ENCODE measurements at places on chromosomes 7 and 10. TPM values are rescaled to one million over a fixed set of nuclear protein-coding genes. Genes with fewer than 3 reads are reported as not detected.

DNA sequence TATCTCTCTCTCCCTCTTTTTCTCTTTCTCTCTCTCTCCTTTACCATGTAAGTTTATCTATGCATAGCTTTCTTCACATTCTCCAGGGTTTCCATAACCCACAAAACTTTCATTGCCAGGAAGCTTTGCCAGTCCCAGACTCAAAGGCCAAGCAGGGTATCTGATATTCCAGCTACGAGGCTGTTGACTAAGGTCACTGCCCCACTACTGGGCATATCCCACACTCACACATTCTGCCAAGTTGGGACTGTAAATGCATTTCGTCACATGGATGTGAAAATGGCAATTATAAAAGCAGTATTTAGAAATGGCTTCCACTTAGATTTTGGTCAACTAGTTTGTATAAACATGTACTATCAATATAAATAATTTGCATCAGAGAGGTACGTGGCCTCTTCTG lies 43.3 kb upstream of the SEPTIN7 start:
- DNase-seq = no peak

Gene HOXA6
- total RNA-seq = not detected

GRCh38 chr10:120989279-120989678 lies 138.1 kb downstream of the WDR11 start:
- DNase-seq = no peak

Gene VAX1
- total RNA-seq = not detected

DNA sequence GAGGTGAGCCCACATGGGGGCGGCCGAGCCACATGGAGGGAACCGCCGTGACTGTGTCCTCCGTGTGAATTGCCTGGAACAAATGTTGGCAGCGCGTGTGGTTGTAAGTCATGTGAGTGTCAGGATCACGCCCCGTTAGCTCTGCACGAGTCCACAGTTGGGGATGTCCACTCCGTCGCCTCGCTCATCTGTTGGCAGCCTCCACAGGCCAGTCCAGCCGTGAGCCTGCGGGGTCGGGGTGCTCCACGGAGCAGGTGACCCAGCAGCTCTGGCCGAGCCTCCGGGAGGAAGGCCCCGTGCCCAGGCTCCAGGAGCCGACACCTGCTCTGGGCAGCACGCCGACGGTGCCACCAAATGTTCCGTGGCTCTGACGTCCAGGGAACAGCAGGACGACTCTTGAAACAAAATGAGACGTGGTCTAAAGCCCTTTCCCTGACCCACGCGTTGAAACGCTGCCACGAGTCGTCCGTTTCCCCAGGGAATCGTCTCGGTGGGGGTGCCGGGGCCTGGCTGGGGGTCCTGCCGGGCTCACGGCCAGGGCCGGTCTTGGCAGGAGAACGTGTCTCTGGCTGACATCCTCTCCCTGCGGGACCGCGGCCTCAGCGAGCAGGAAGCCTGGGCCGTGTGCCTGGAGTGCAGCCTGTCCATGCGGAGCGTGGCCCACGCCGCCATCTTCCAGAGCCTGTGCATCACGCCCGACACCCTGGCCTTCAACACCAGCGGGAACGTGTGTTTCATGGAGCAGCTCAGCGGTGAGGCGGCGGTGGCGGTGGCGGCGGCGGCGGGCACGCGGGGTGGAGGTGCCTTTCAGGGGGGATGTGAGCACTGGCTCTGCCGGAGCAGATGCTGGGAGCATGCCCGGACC lies 7.0 kb downstream of the KNDC1 start:
- no peak for DNase-seq

DNA sequence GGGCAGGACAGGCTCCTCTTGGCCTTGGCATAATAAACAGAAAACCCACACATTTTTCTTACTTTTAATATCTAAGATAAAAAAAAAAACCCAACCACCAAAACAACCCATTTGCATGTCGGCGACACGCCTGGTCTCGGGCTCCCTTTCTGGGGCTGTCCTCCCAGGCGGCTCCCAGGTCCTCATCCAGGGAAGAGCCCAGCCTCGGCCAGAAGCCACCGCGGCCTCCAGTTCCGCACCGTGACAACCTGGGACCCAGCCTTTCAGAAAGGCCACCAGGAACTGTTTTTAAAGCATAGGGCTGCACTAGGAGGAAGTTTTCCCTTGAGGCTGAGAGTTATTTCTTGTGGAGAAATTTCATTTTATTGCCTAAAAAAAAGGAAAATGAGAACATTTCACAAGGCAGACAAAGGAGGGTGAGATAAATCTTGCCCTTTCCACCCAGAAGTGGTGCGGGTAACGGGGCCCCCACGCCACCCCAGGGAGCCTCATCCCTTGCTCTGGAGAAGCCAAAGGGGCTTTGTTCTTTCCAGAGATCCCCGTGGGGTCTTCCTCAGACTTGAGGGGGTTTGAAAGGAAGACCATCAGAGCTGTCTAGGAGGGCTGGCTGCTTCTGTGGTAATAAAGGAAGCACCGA lies 39.2 kb upstream of the MKRN1 start:
- DNase-seq = no peak

Gene GPR141
- not detected for total RNA-seq

DNA sequence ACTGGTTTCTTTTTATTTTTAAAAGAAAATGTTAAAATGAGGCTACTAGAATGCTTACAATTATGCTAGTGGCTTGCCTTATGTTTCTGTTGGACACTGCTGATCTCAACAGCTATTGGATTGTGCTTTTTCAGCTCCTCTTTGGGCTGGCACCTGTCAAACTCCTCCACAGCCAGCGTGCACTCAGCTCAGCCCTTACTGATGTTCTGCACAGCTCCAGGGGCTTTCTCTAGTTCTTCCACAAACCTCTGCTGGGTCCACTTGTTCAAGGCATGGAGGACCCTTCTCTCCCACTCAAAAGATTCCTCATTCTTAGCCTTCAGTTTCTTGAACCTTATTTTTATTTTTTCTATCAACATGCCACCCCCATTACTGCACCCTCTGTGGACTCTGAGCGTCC lies 96.0 kb downstream of the VIPR2 start:
- no peak for DNase-seq

- DNase-seq = no peak
Observed at GRCh38 chr10:87058171-87058570, 36.5 kb downstream of the GLUD1 start.

- no peak for DNase-seq
Observed at GRCh38 chr7:133314084-133314483, 61.2 kb downstream of the EXOC4 start.

DNA sequence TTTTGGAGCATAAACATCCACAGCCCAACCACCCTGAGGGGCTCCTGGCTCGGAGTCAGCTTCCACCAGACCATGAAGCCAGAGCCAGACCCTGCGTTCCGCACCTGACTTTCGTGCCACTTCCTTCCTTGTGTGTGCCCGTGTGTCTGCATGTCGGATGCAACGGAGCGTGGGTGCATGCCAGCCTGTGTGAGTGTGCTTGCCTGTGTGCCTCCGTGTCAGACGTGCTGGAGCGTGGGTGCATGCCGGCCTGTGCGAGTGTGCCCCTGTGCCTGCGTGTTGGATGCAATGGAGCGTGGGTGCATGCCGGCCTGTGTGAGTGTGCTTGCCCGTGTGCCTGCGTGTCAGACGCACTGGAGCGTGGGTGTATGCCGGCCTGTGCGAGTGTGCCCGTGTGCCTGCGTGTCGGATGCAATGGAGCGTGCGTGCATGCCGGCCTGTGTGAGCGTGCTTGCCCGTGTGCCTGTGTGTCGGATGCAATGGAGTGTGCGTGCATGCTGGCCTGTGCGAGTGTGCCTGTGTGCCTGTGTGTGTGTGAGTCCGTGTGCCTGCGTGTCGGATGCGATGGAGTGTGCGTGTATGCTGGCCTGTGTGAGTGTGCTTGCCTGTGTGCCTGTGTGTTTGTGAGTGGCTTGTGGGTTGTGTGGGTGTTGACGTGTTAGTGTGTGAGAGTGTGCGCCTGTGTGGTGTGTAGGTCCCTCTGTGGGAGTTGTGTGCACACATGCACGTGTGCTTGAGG lies 28.1 kb upstream of the KNDC1 start:
- no peak for DNase-seq

DNA sequence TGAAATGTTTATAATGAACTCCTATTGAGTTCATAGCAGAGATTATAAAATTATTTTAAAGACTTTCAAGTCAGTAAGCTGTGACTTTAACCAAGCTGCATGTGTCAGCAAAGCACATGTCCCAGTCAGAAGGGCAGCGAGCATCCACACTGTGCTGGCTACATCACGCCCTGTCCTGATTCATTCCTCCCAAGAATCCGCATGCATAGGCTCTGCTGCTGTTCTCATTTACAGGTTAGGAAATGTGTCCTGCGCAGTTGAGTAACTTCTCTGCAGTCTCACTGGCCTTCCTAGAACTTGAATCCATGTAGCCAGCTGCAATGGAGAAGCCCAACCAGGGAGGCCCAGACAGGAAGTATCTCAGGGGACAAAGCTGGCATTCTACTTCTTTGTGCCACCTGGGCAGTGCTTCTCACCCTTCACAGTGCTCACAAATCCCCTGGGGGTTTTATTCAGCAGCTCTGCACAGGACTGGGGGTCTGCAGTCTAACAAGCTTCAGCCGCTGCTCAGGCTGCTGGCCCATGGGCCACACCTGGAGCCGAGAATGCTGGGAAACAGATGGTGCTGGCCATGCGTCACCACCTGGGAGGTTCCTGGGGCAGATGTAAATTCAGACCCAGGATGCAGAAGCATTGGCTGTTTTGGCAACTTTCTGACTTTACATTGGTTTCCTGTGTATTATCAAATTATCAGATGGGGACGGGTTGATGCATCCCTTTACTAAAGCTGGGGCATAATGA lies 192.8 kb upstream of the GDF10 start:
- DNase-seq = no peak

DNA sequence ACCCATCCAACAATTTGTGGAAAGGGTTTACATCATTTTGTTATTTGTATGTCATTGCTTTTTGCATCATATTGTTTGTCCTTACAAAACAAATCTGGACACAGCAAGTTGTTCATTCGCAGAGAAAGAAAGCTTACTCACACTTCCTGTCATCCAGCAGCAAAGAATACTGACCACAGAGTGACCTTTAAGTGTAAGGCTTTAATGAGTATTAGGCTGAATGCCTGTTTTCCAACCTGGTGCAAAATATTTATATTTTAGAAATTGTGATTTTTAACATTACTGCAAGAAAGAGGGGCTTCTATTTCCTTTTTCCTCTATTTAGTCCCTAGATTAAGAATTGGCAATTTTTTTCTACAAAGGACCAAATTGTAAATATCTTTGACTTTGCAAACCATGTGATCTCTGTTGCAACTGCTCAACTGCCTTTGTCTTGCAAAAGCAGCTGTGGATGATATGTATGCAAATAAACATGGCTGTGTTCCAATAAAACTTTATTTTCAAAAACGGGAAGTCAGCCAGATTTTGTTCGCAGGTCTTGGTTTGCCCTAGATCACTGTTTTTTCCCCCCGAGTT lies 27.8 kb upstream of the ITGB1 start:
- DNase-seq = no peak

DNA sequence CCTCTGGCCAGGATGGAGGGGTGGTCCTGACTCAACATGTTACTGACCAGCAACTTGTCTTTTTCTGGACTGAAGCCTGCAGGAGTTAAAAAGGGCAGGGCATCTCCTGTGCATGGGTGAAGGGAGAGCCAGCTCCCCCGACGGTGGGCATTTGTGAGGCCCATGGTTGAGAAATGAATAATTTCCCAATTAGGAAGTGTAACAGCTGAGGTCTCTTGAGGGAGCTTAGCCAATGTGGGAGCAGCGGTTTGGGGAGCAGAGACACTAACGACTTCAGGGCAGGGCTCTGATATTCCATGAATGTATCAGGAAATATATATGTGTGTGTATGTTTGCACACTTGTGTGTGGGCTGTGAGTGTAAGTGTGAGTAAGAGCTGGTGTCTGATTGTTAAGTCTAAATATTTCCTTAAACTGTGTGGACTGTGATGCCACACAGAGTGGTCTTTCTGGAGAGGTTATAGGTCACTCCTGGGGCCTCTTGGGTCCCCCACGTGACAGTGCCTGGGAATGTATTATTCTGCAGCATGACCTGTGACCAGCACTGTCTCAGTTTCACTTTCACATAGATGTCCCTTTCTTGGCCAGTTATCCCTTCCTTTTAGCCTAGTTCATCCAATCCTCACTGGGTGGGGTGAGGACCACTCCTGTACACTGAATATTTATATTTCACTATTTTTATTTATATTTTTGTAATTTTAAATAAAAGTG lies 6.0 kb downstream of the PLAU start:
- DNase-seq = no peak

Gene ACTR3C
- 2.3 TPM for total RNA-seq

GRCh38 chr7:157991351-157991750 lies 596.3 kb downstream of the PTPRN2 start:
- DNase-seq = no peak

- no peak for DNase-seq
Observed at GRCh38 chr7:82705517-82706260, 262.1 kb upstream of the CACNA2D1 start.

Gene HABP2
- not detected for total RNA-seq

Gene FRMD4A
- total RNA-seq = 0.41 TPM

Gene NAT16
- not detected for total RNA-seq

DNA sequence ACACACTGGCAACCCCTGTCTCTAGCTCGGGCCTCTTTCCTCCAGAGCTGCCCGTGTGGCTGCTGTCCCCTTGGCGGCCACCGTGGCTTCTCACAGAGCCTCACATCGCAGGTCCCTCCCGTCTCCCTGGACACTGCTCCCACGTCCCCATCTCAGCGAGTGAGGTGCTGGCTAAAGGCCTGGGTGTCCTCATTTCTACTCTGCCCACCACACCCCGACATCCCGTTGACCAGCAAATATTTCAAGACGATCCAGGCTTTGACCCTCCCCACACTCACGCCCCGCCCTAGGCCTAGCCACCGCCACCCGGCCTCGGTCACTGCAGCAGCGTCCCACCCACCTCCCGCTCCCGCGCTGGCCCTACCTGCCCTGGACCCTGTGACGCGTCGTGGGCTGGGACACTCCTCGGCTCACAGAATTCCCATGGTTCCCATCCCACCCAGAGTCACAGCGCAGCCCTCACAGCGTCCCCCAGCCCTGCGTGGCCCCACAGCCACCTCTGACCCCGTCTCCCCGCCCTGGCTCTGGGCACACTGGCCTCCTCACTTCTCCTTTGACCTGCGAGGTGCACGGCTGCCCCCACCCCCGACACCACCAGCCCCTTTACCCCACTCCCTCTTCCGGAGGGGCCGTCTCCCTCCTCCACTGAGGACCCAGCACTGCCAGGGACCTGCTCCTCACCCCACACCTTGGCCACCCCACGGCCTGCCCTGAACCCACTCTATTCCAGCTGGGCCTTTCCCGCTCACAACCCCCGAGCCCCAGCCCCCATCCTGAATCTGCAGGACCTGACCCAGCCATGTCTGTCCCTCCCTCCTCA lies 6.9 kb downstream of the ADAP1 start:
- DNase-seq = no peak

Gene ETV1
- not detected for total RNA-seq

Gene TYSND1
- total RNA-seq = 6.4 TPM

- DNase-seq = no peak
Observed at GRCh38 chr7:1544178-1544895, 11.7 kb downstream of the TMEM184A start.

- no peak for DNase-seq
Observed at GRCh38 chr10:924524-924859, 7.0 kb downstream of the LARP4B start.

Gene CTAGE4
- not detected for total RNA-seq

GRCh38 chr7:132485136-132485535 lies 91.1 kb downstream of the PLXNA4 start:
- DNase-seq = no peak

- DNase-seq = no peak
Observed at GRCh38 chr10:878895-879294, 52.6 kb downstream of the LARP4B start.

GRCh38 chr7:54915870-54916598 lies 102.8 kb upstream of the EGFR start:
- DNase-seq = no peak

Gene HOGA1
- total RNA-seq = not detected

Data from activated naive CD4-positive, alpha-beta T cell treated with anti-CD3 and anti-CD28 coated beads, Interleukin-2, amount 50 U/mL, for 72 hours (primary cell).